ENCODE measurements at places on chromosomes 6 and 20. TPM values are rescaled to one million over a fixed set of nuclear protein-coding genes. Genes with fewer than 3 reads are reported as not detected.

Gene MYBL2
- total RNA-seq: 1.6 TPM

Gene TRIM15
- not detected for total RNA-seq

Gene RAB44
- not detected for total RNA-seq

Gene EGFL8
- total RNA-seq: 0.12 TPM

Gene FAM217B
- 4.1 TPM for total RNA-seq

Gene HDGFL1
- total RNA-seq: not detected

Gene ABHD16B
- total RNA-seq: not detected

Gene YTHDF1
- total RNA-seq: 24.5 TPM

Measured in cardiac ventricle fibroblast (primary cell).